ENCODE measurements at places on chromosomes 1 and 21.

GRCh38 chr1:225441314-225442122, 13.7 kb upstream of the LBR start:
- DNase-seq: no peak

- no peak for DNase-seq
Measured at GRCh38 chr1:94819945-94820746, at the start of gene SLC44A3. Gene SLC44A3, plus strand, starts transcription at chr1:94820357. Its CDS starts 95 bp downstream, at chr1:94820452.

DNA sequence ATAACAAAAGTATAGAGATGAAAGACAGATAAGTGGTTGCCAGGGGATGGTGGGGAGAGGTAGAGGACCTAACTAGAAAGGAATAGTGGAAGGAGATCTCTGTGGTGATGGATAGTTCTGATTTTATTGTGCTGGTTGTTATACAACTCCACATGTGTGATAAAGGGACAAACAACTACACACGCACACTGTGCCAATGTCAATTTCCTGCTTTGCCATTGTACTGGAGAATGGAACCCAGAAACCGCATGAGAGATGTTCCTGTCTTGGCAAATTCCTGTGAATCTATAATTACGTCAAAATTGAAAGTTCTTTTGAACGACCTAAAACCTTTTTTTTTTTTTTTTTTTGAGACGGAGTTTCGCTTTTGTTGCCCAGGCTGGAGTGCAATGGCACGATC, 11.0 kb downstream of the TNFRSF9 start:
- DNase-seq: no peak

- DNase-seq: peak; percentile 5
Measured at GRCh38 chr1:84758968-84759491, 68.8 kb upstream of the SSX2IP start.

DNA sequence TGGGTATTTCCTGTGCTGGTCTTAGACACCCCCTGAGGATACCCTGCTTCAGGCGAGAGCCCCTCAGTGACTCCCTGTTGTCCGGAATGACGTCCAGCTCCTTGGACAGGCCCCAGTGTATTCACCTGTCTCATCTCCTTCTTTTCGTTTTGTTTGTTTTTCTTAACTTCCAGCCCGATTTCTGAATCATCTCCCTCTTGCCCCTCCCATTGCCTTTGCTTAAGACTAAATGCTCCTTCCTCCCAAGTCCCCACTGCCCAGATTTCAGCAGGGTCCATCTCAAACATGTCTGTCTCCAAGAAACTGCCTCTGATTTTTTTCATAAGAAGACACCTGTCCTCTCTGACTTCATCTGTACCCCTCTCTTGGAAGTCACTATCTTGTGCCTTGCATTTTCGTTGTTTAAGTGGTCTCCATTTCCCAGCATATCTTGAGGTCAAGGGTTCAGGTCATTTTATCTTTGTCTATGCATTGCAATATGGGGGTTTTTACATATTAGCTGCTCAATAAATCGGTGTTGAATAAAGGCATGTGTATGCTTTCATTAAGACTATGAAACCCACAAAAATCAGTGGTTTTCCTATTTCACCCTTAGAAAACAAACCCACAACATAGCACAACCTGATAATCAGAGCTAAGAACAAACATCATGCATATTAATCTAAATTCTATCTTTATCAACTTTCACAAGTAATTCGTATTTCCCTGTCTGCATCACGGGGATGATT, 58.4 kb upstream of the LGALS8 start:
- DNase-seq: no peak

DNA sequence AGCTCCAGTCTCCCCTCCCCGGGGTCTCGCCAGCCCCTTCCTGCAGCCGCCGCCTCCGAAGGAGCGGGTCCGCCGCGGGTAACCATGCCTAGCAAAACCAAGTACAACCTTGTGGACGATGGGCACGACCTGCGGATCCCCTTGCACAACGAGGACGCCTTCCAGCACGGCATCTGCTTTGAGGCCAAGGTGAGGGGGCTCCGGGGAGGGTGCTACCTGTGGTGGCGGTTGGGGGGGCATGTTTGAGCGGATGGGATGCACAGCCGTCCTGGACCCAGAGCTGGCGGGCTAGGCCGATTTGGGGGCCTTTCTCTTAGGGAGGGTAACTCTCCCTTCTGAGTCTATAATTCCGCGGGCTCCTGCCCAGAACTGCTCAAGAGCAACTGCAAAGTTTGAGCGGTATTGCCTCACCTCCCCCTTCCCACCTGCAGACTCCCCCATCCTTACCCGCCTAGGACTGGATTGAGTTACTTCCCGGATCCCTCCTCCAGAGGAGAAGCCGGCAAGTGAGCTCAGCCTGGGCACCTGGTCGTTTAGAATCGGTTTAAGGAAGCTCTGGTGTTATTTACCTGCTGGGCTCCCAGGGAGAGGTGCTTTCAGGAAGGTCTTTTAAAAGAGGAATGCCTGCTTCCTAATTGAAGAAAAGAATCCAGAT, 730 bp downstream of the NOS1AP start:
- no peak for DNase-seq
